ENCODE measurements at places on chromosomes 13 and 19.

DNA sequence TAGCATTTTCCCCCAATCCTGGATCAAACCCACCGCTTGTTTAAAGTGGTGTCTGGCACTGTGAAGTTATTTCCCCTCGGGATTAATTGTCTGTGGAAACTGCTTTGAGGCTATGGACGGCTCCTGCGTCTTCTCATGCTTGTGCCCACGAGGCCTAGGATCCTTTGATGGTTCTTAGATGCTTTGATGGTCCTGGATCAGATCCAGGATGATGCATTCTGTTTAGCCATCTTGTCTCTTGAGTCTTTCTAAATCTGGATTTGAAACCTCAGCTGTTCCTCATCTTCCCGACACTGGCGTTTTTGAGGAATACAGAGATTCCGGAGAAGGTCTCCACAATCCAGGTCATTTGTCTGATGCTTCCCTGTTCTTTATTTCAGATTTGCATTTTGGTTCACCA lies 36.1 kb upstream of the USP29 start:
- DNase-seq: no peak

DNA sequence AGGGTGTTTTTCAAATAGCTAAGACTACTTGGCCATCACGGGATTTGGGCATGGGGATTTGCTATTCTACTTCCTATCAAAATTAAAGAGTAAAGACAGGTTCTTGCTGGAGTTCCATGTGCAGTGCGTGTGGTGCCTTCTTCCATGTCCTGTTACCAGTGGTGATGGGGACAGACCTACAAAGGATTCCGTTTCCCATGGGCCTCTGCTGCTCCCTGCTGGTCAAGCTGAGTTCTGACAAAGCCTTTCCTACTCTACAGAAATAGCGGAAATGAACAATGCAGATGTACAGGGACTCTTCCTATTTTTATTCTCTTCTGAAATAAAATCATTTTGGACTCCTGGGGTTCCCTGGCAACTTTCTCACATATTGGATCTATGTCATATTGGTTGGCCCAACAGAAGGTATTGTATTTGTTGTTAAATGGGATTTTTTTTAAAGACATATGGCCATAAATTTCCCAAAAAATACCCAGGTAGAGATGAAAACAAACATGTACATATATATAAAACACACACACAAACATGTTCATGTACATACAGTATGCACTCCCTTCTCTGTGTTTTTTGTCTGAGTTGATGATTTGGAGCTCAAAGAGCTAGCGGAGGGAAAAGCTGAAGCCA lies 90.5 kb upstream of the SLC15A1 start:
- DNase-seq: peak; percentile 85

DNA sequence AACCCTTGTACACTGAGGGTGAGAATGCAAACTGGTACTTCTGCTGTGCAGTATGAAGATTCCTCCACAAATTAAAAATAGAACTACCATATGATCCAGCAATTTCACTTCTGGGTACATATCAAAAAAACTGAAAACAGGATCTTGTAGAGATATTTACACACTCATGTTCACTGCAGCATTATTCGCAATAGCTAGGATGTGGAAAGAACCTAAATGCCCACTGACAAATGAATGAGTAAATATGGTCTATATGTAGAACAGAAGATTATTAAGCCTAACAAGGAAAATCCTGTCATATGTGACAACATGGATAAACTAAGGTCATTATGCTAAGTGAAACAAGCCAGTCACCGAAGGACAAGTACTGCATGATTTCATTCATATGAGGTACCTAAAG lies 304.7 kb downstream of the ENOX1 start:
- DNase-seq: no peak

- no peak for DNase-seq
Observed at GRCh38 chr13:104841110-104841509, 1694.4 kb downstream of the EFNB2 start.

DNA sequence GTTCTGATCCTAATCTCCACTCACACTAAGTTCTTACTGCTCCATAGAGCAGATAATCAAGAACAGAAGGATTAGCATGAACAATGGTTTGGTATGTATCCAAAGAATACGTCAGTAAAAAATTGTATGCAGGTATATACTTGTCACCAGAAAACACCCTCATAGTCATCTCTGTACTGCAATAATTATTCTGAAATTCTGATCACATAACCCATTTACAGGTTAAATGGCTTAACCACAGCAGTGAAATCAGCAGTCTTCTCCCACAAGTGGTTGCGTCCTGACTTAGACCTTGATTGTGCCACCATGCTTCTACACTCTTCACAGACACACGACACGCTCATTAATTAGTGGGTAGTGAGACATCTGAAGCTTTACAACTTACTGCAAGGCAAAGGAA lies 50.9 kb downstream of the LNX2 start:
- DNase-seq: no peak

- DNase-seq: no peak
Observed at GRCh38 chr13:56909896-56910600, 230.7 kb upstream of the PRR20A start.

DNA sequence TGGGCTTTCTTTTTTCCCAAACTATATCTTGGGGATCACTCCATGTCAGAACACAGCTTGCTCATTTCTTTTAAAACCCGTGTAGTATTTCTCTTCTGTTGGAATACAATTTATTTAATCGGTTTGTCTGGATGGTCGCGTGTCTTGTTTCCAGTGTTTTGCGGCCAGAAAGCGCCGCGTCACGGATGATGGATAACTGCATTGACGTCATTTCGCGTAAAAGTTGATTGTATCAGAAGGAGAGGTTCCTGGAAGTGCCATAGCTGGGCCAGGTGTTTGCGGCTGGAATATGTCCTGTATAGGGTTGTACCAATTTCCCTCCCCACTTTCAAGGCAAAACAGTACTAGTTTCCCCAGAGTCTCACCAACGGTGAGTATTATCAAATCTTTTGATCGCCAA lies 9.7 kb downstream of the ACTL9 start:
- no peak for DNase-seq

DNA sequence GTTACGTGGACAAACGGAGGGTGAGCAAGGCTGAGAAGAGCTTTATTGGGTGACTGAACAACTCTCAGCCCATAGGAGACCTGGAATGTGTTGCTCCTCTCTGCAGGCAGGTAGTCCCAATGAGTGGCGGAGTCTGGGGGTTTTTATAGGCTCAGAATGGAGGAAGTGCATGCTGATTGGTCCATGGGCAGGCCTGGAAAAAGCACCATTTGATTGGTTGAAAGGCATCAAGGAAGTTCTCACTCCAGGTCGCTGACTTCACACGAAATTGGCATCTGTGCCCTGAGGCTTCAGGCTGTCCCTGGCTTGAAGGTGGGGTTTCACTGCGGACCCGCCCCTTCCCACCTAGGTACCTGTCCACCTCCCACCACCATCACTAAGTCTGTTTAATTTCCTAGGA lies 65.4 kb downstream of the SPATA13 start:
- DNase-seq: no peak

GRCh38 chr13:24035411-24035810 lies 125.1 kb upstream of the SPATA13 start:
- DNase-seq: no peak

DNA sequence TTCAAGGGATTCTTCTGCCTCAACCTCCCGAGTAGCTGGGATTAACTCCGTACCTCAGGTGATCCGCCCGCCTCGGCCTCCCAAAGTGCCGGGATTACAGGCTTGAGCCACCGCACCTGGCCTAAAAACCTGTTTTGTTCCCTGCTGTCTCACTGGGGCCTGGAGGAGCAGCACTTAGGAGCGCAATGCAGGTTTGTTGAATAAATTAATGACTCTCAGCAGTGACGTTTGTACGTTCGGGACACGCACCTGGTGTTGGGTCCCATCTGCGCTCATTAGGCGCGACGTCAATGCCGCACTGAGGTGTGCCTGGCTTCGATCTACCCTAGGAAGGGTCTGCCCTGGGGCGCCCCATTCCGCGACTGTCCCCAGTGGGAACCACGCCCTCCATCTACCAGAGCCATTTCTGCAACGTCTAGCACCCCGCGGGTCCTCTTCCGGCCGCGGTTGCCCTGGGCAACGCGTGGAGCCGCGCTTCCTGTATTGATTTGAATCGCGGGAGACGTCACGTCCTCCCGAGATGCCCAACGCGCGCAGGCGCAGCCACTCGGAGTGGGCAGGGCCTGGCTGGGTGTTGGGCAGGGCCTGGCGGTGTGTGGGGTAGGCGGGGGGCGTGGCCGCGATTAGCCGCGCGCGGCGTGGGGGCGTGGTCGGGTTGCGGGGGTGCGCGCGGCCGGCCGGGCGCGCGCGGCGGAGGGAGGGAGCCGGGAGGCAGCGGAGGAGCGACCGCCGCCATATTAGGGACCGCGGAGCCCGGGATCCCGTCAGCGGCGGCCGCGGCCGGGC lies at the start of gene FZR1:
Gene FZR1, plus strand, starts transcription at position 714 of the 786 bp plus-strand sequence. CDS start 16,679 bp downstream, outside the sequence.
- DNase-seq: peak; percentile 95

DNA sequence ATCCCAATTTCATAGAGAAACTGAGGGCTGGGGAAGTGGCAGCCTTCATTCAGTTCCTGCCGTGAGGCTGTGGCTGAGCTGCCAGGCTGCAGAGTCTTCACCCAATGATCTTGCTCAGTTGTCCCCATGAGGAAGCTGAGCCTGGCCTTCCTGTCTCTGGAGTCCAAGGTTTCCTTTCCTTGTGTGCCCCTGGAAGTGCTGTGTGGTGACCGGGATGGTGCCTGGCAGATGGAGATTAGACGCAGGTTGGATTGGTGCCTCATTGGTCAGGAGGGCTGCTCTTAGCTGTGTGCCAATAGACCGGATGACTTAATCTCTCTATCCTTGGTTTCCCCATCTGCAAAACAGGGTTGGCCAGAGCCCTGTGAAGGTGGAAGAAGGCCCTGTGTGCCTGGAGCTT lies 24.6 kb downstream of the DNM2 start:
- no peak for DNase-seq

GRCh38 chr13:37139356-37139755 lies 33.9 kb upstream of the CSNK1A1L start:
- no peak for DNase-seq

GRCh38 chr13:33515146-33515545 lies 229.6 kb upstream of the STARD13 start:
- no peak for DNase-seq

DNA sequence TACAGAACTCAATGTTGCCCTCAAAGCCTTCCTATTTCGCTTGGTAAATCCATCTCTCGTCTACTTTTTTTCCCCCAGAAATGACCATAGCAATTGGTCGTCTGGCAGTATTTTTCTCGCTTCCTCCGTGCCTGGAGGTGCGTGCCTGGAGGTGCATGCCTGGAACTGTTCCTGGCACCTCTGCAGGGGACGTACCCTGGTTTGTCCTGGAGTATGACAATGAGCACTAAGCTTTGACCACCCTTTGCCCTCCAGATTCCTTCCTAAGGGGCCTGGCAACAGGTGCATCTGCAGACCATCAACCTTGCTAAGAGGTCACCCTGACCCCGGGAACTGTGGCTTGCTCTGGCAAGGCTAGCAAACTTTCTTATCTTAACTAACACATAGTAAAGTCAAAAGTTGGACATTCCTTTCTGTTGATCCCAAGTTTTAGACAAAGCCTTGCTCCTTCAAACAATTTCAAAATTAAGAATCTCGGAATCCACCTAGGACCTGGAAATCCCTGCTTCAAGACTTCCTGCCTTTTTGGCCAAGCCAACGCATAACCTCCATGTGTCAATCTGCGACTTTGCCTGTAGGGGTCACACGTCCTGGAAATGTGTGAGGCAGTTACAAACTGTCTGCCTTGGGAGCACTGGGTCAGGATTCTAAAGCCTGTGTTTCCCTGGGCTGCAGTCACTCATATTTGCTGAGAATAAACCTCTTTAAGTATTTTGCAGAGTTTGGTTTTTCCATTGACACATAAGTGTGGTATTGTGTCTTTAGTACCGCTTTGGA lies 28.8 kb upstream of the TUBGCP3 start:
- DNase-seq: peak; percentile 58

- no peak for DNase-seq
Observed at GRCh38 chr13:98415326-98416070, 161.4 kb downstream of the STK24 start.

DNA sequence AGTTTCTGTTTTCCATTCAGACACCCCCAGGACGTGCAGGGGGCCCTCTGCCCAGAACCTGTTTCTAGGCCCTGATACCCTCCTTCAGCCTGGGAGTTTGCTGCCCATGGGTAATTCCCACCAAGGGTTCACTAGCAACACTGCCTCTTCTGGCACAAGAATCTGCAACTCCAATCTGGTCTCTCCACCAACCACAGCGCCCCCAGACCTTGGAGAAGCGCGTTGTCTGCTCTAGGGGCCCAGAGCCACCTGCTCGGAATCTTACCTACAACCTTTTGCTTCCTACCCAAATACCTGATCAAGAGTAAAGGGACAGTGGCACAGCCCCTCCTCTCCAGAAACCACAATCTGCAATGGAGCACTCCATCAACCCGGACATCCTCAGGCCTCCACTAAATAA lies 763 bp downstream of the ZNF180 start:
- no peak for DNase-seq

GRCh38 chr13:66520511-66521355 lies 709.4 kb downstream of the PCDH9 start:
- DNase-seq: no peak

DNA sequence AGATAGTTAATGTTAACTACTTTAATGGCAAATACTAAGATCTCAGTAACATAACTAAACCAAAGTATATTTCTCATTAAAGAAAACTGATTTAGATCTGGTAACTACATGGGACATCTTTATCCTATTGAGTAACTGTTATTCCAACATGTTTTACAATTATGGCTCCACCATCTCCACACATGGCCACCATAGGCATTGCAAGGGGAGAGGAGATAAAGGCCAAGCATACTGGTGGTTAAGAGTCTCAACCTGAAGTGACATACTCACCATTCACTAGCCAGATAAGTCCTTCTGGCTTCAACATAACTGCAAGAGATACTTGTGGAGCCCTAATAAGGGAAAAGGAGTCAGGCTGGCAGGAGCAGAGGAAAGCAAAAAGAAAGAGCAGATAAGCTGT lies 1586.4 kb upstream of the SPRY2 start:
- peak; percentile 8 for DNase-seq

- DNase-seq: no peak
Observed at GRCh38 chr13:80562433-80563156, 221.7 kb upstream of the SPRY2 start.

- no peak for DNase-seq
Observed at GRCh38 chr19:50380137-50380536, 3.9 kb downstream of the NR1H2 start.

DNA sequence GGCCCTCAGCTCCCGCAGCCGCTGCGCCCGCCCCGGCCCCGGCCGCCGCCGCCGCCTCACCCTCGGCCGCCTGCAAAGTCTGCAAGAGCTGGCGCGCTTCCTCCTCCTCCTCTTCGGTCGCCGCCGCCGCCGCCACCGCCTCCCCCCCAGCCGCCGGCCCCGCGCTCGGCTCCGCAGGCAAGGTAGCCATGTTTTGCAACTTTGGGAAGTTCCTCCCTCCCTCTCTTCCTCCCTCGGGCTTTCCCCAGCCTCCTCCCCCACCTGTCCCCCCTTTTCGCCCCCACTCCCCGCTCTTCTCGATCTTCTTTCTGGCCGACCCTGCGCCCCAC lies 433 bp downstream of the SIX5 start:
- peak; percentile 19 for DNase-seq

Data from Kasumi-1 (cell line).